ENCODE measurements at places on chromosomes 12 and 14.

DNA sequence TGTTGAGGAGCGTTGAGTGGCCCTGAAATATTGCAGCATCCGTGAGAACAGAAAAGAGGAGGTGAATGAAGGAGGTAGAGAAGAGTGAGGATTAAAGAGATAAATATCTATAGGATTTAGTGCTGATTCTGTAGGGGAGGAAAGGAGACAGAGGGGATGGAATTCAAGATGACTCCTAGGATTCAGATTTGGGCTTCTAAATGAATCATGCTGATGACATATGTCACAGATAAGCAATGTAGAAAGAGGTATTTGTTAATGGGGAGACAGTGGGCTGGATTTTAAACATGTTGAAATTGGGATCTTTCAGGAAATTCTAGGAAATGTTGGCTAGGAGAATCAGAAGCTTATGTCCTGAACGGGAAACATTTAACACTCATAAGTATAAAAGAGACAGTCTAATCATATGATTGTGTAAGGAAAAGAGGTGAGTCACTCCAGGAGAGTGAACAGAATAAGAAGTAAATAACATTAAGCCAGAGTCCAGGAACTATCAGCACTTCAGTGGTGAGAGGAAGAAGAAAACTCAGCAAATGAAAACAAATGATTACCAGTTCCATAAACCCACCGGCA is 58.1 kb upstream of the DIO2 start:
- no peaks in the 10 kb centered on the region for H3K4me1 ChIP-seq
- H3K27me3 ChIP-seq, result no peaks in the 10 kb centered on the region
- H3K36me3 ChIP-seq, result no peaks in the 10 kb centered on the region
- no peak overlapping the region for H3K27ac ChIP-seq

- H3K4me3 ChIP-seq, result no peak overlapping the region
- no peaks in the 10 kb centered on the region for H3K27me3 ChIP-seq
- no peak for DNase-seq
- H3K4me1 ChIP-seq, result no peaks in the 10 kb centered on the region
These were observed 19.4 kb downstream of the AEBP2 start for GRCh38 chr12:19458733-19459132.

GRCh38 chr12:67758521-67758920 is 110.0 kb downstream of the DYRK2 start:
- H3K27me3 ChIP-seq, result no peaks in the 10 kb centered on the region
- H3K4me3 ChIP-seq, result no peak overlapping the region
- H3K27ac ChIP-seq, result no peak overlapping the region

DNA sequence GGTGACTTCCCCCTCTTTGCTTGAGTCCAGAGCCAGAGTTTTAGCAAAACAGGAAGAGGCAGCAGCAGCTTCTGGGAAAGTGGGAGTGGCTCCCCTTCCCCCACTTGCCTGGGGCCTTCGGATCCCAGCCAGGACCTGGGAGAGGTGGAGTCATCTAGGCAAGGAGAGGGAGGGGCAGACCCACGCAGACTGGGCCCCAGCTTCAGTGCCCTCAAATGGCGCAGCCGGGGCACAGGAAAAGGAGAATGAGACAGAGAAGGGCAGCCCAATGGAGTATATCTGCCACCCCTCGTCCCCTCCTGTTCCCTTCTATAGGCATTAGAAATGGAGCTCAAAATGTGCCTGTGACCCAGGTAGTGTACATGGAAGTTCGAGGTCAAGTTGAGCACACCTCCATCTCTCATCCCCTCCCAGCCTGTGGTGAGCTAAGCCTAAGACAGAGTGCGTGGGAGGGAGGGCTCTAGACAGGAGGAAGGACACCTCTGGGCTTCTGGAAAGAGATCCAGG is 9.3 kb upstream of the HDAC7 start:
- no peak overlapping the region for H3K4me3 ChIP-seq
- peak overlapping the region; percentile 52 for H3K27ac ChIP-seq
- peaks cover 97% of the 10 kb centered on the region for H3K4me1 ChIP-seq
- no peak for DNase-seq
- no peaks in the 10 kb centered on the region for H3K27me3 ChIP-seq

GRCh38 chr12:127711108-127711507 is 555.9 kb upstream of the TMEM132C start:
- H3K27ac ChIP-seq, result no peak overlapping the region
- no peak for DNase-seq
- no peaks in the 10 kb centered on the region for H3K4me1 ChIP-seq
- no peak overlapping the region for H3K4me3 ChIP-seq

- H3K27ac ChIP-seq, result no peak overlapping the region
- no peak overlapping the region for H3K4me3 ChIP-seq
- no peaks in the 10 kb centered on the region for H3K36me3 ChIP-seq
- DNase-seq, result no peak
These were observed 19.7 kb downstream of the EML1 start for GRCh38 chr14:99812892-99813291.

DNA sequence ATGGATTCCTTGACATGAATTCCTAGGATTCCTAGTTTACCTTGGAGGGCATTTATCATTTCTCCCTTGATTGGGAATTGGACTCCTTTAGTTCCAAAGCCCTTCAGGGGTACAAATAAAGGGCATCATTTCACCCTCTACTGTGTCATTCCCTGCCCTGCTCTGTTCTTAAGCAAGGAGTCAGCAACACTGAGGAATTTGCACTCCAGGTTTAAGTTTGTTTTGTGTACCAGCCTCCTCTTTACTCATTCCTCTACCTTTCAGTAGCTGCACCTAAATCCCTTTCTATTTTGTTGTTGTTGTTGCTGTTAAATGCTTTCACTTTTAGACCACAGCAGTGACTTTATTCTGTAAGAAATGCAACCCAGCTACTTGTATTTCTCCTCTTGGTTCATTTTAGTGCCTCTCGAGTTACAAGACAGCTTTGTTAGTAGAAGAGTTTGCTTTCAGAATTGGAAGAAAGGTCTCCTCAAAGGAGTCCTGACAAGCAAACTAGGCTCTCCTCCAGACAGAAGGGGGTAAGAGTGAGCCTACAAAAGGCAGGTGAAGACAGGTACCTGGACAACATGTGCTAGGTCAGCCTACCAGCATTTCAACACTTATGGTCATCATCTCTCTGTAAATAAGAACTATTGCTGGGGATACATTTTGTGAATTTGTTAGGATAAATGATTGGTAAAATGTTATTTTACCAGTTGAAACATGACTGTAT is 90.0 kb downstream of the RMST start:
- DNase-seq, result no peak
- H3K4me3 ChIP-seq, result no peak overlapping the region
- no peaks in the 10 kb centered on the region for H3K27me3 ChIP-seq
- no peaks in the 10 kb centered on the region for H3K4me1 ChIP-seq

GRCh38 chr12:38746744-38747143 is 158.6 kb downstream of the CPNE8 start:
- no peaks in the 10 kb centered on the region for H3K27me3 ChIP-seq
- no peak for DNase-seq
- H3K27ac ChIP-seq, result no peak overlapping the region
- no peak overlapping the region for H3K4me3 ChIP-seq
- no peaks in the 10 kb centered on the region for H3K4me1 ChIP-seq
- H3K36me3 ChIP-seq, result no peaks in the 10 kb centered on the region

- no peaks in the 10 kb centered on the region for H3K27me3 ChIP-seq
- H3K27ac ChIP-seq, result no peak overlapping the region
- no peaks in the 10 kb centered on the region for H3K4me1 ChIP-seq
- no peaks in the 10 kb centered on the region for H3K36me3 ChIP-seq
- no peak for DNase-seq
These were observed 17.9 kb upstream of the KRR1 start for GRCh38 chr12:75529316-75529715.

DNA sequence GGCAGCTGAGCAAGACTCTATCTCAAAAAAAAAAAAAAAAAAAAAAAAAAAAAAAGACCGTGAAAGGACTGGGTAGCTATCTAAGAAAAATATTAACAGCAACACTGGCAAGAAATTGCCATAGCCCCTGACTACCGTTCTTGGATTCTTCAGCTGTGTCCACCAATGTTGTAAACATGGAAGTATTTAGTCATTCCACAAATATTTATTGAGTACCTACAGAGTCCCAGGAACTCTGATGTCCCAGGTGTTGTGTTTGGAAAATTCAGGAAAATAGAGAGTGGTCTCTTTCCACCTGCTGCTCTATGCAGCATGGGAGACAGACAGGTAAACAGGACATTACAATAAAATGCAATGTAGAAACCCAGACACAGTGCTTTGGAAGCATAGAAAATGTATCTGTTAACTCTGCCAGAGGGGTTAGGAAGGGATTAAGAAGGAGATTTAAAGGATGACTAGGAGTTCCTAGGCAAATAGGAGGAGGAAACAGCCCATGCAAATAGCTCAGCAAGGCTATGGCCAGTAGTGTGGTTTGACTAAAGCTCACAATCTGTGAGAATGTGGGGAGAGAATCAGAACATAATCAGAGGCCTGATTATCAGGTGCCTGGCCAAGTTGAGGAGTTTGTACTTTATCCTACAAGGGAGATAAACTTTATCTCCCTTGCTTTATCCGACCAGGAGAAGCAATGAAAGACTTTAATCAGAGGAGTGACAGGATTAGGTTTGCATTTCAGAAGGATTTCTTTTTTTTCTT is 2.1 kb upstream of the DLST start:
- peak overlapping the region; percentile 30 for H3K27ac ChIP-seq
- H3K4me3 ChIP-seq, result no peak overlapping the region
- H3K36me3 ChIP-seq, result peaks cover 9% of the 10 kb centered on the region
- DNase-seq, result no peak

- H3K27me3 ChIP-seq, result no peaks in the 10 kb centered on the region
- H3K36me3 ChIP-seq, result no peaks in the 10 kb centered on the region
- no peak overlapping the region for H3K4me3 ChIP-seq
- H3K4me1 ChIP-seq, result no peaks in the 10 kb centered on the region
- H3K27ac ChIP-seq, result no peak overlapping the region
- DNase-seq, result no peak
These were observed 32.0 kb downstream of the ITGA7 start for GRCh38 chr12:55675666-55676065.

- H3K36me3 ChIP-seq, result no peaks in the 10 kb centered on the region
- H3K4me3 ChIP-seq, result no peak overlapping the region
- DNase-seq, result no peak
- H3K27ac ChIP-seq, result no peak overlapping the region
These were observed 198.7 kb upstream of the EEA1 start for GRCh38 chr12:93127582-93128331.

DNA sequence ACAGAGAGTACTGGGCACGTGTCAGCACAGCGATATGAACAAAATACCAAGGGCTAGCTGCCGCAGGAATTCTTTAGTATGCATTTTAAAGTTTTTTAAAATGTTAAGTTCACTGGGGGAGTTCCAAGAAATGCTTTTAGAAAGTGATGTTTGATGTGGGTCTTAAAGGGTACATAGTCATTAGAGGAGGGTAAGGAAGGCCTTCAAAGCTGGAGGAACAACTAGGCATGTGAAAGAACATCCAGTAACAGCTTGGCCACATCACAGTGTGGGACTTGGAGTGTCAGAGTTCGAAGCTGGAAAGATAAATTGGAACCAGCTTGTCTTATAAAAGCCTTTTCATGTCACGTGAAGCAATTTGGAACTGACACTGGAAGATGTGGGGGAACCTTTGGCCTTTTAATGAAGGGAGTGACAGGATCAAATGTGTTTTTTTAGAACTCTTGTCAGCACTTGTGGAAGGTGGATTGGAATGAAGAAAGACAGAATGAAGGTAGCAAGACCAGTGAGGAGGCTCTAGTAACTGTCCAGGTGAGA is 57.7 kb downstream of the WDR20 start:
- H3K27ac ChIP-seq, result no peak overlapping the region
- H3K4me3 ChIP-seq, result no peak overlapping the region
- H3K27me3 ChIP-seq, result no peaks in the 10 kb centered on the region
- peaks cover 10% of the 10 kb centered on the region for H3K4me1 ChIP-seq
- DNase-seq, result no peak

GRCh38 chr14:75132382-75133086 is 5.7 kb upstream of the NEK9 start:
- DNase-seq, result peak; percentile 77
- H3K27ac ChIP-seq, result no peak overlapping the region
- H3K4me1 ChIP-seq, result no peaks in the 10 kb centered on the region
- H3K4me3 ChIP-seq, result no peak overlapping the region
- no peaks in the 10 kb centered on the region for H3K27me3 ChIP-seq

- no peaks in the 10 kb centered on the region for H3K27me3 ChIP-seq
These were observed 194.0 kb upstream of the ALG10 start for GRCh38 chr12:33828326-33828725.

GRCh38 chr14:56002342-56002741 is 115.9 kb upstream of the PELI2 start:
- H3K36me3 ChIP-seq, result no peaks in the 10 kb centered on the region
- peaks cover 26% of the 10 kb centered on the region for H3K4me1 ChIP-seq
- no peak overlapping the region for H3K27ac ChIP-seq
- no peak overlapping the region for H3K4me3 ChIP-seq
- no peak for DNase-seq
- H3K27me3 ChIP-seq, result peaks cover 18% of the 10 kb centered on the region

DNA sequence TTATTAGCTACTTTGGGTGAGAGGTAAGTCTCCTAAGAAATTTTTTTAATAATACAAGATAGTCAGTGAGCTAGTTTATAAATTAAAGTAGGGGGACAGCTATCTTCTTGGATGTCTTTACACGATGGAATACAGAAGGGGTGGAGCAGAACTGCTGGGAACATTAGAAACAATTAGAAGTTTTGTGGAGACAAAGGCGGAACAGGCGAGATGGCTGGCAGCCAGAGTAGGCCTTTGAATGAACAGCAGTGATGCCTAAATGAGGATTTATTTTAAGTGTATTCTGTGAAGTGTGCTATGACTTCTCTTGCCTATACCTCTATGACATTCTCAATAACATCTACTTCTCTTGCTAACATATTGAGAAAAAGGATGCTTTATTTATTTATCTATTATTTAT is 1345.3 kb upstream of the SEL1L start:
- H3K4me3 ChIP-seq, result no peak overlapping the region
- no peaks in the 10 kb centered on the region for H3K36me3 ChIP-seq

DNA sequence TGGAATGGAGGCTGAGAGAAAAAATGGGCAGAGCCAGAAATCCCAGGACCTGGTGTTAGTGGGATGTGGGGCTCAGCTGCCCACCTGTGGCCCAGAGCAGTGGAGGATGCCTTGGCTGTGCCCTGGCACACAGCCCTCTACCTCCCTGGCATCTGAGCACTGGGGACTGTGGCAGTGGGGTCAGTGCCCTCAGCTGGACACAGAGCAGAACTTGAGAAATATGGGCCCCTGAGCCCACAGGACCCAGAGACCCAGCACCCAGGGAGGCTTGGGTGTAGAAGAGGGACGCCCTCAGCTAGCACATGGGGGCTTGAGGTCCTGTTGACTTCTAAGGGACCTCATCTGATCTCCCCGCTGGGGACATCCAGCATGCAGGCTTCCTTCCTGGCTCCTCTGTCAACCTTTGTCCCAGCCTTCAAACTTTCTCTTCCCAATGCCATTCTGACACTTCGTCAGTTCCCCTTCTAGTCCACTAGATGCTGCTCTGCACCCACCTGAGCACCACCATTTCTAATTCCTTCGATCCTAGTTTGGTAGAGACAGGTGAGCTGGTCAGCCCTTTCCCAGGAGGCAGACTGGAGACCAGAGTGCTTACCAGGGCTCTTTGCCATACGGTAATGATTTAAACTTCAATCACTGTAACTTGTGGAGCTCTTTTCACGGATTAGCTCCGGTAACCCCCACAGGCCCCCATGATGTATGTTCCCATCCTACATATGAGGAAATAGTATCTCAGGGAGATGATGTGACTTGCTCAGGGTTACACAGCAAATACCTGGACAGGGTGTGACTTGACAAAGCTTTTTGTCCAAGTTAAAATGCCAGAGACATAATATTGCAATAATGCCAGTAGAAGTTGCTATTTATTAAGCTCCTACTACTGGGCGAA is 143.7 kb downstream of the ASCL4 start:
- H3K36me3 ChIP-seq, result no peaks in the 10 kb centered on the region
- H3K27ac ChIP-seq, result no peak overlapping the region
- H3K4me3 ChIP-seq, result no peak overlapping the region
- H3K4me1 ChIP-seq, result no peaks in the 10 kb centered on the region
- no peak for DNase-seq
- H3K27me3 ChIP-seq, result no peaks in the 10 kb centered on the region
